Foreskin melanocyte (primary cell): ENCODE measurements at places on chromosomes 1 and 21.

- peak; percentile 42 for DNase-seq
These were observed 283.1 kb downstream of the LMX1A start for GRCh38 chr1:165073185-165074007.

DNA sequence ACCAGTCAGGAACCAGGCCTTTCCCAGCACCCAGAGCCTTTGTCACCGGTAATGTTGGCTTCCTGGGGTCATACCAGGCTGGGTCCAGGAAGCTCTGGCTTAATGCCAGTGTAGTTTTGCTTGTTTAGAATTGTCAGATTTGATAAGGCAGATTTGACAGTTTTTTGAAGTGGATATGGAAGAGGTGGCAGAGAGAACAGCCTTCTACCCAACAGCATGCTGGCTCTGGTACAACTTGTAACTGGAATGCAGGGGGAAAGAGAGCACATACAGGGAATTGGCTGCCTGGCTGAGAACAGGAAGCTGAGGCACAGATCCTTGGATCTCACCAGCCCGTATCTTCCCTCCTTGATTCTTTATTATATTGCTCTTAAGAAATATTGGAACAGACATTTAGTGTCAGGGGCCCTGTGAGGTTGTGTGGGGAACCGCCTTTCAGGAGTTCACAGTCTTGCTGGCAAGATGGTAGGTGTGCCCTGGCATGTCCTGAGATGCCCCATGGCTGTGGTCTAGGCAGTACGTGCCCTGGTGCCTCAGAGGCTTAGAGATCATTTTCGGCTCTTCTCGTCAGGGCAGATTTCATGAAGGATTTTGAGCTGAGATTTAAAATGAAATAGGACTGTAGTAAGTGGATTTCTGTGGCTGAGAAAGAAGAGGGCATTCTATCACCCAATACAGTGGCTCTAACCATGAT, 227.0 kb downstream of the PBX1 start:
- no peak for DNase-seq

DNA sequence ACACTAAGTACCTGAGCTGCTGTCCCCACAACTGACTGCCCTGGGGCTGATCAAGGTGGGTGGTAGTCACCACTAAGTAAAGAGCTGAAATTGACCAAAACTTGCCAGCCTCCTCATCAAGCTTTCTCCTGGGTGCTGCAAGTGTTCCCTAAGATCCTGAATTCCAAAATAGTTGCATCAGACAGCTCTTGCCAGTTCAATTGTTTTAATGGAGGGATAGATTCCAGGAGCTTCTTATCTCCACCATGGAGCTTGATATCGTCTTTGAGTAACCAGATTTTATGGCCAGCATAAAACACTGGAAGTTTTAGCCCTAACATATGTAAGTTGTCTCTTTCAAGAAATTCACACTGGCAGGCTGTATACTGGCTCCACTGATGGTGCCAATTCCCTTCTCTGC, 90.3 kb downstream of the NID1 start:
- no peak for DNase-seq

DNA sequence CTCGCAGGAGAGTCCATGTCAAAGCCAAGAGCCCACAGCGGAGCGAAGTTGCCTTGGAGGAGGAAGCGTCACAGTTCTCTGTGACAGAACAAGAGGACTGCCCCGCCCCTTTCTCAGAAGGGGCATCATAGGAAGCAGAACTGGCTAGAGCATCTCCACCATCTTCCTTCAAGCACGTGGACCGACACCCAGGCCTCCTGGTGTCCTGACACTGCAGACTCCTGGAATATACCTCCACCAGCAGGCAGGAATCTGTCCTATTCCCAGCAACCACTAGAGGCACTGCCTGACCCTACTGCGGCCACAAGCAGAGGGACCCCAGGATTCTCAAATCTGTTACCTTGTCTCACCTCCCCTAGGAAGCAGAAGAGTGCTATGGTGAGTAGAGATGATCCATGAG, 37.8 kb downstream of the GPA33 start:
- no peak for DNase-seq

GRCh38 chr21:39633770-39634181, 21.0 kb downstream of the B3GALT5 start:
- DNase-seq = no peak

- no peak for DNase-seq
These were observed 87.3 kb downstream of the KCNJ6 start for GRCh38 chr21:37828991-37829390.

DNA sequence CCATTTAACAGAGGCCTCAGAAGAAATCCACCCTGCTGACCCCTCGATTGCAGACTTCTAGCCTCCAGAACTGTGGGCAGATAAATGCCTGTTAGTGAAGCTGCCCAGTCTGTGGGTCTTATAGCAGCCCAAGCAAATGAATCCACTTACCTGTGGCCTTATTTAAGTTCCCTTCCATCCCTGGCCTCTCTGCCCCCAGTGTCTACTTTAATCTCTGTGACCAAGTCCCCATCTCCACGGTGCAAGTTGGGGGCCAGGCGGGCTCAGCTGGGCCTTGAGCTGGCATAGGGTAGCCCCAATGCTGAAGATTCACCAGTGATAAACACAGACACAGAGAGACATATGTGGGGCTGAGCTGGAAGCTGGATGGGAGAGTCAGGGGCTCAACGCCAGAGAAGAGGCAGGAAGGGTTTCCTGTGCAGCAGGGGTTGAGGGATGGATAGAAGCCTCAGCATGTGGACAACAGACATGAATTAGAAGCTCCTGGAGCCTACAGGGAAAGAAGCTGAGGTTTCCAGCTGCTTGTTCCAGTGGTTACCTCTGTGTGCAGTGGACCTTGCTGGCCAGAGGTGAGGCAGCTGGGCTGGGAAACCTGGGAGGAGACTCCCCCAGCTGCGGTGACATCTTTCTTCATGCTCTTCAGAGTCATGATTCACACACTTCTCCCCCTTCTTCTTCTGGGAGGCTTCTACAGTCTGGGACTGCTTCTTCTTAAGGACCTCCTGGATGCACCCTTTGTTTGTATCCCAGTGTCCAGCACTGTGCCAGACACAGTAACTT, 13.4 kb upstream of the B3GALT5 start:
- DNase-seq = no peak

- DNase-seq = peak; percentile 92
These were observed 38.7 kb downstream of the VTCN1 start for GRCh38 chr1:117171900-117172511.

DNA sequence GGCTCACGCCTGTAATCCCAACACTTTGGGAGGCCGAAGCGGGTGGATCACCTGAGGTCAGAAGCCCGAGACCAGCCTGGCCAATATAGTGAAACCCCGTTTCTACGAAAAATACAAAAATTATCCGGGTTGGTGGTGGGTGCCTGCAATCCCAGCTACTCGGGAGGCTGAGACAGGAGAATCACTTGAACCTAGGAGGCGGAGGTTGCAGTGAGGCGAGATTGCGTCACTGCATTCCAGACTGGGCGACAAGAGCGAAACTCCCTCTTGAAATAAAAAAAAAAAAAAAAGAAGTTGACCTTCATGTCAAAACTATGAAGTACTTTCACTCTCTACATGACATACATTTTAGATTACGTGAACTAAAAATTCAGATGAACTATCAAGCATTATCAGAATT, 153.7 kb downstream of the COL11A1 start:
- no peak for DNase-seq

DNA sequence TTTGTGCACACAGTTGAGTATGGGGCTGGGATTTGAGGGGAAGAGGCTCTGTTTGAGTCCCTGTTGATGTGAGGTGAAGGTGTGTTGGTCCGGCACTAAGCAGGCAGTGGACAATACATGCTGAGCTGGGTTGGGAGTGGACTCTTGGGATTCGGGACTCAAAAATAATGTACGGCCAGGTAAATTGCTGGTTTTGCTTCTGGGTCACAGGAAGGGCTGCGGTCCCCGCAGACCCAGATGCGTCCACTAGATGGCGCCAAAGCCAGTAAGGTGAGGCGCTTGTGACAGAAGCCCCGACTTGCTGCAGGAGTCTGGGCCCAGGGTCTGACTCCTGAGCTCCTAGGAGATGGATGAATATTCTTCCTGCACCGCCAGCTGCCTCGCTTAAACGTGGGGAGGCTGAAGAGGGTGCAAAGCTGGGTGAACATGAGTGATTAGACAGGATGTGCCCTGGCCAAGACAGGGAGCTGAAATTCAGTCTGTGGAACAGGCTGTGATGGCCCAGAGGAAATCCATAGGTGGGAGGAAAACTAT, 61.4 kb downstream of the ACBD3 start:
- no peak for DNase-seq

DNA sequence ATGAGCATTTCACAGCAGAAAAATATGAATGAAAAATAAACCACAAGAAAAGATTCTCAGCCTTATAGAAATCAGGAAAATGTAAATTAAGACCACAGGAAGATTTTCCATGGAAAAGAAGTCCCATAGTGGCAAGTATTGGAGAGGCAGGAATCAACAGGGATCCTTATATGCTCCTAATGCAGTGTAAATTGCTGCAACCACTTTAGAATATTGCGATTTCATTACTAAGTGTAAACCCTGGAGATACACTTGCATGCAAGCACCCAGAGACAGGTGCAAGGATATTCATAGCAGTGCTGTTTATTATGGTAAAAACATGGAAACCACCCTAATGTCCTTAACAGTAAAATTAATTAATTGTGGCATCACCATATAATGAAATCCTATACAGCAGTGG, 10.6 kb upstream of the LRP8 start:
- DNase-seq = no peak

GRCh38 chr21:41653243-41653953, 113.5 kb downstream of the RIPK4 start:
- DNase-seq = no peak

DNA sequence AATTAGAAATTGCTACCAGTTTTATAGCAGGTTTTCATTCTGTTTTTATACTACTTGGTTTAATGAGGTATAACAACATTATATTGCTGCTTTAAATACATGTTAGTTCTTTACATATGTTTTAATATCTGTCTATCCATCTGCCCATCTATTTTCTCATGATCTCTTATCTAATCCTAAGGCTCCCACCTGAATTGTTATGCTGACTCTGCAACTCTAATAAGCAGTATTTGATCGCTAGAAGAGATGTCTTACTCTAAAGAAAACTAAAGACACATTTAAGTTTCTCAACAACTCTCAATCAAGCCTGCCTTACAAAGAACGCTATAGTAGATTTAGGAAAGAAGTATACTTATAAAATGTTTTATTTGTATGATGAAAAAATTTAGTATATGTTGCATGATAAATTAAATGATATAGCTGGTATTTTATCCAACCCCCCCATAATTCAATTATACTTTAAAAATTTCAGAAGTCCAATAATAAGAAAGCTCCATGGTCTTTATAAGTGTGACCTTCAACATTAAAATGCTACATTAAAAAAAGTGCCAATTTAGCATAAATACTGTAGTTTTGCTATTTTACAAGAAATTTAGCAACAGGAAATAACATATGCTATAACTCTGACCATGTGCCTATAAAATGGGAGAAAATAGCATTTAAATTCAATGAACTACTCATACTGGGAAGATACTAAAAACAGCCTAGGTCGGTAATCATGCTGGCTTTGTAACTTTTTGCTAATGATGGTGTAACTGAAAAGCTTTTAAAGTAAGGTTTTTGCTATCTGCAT, 180.3 kb downstream of the NEGR1 start:
- DNase-seq = no peak

- no peak for DNase-seq
These were observed 749 bp upstream of the LRIG2 start for GRCh38 chr1:113072141-113072756.

- DNase-seq = no peak
These were observed 8.5 kb downstream of the SH3BGRL3 start for GRCh38 chr1:26288311-26288941.

- no peak for DNase-seq
These were observed 473.3 kb downstream of the NEGR1 start for GRCh38 chr1:71809085-71809484.

- DNase-seq = no peak
These were observed 36.9 kb downstream of the ZMYM4 start for GRCh38 chr1:35305383-35305782.

- DNase-seq = no peak
These were observed 12.5 kb downstream of the CDC7 start for GRCh38 chr1:91513160-91513559.

DNA sequence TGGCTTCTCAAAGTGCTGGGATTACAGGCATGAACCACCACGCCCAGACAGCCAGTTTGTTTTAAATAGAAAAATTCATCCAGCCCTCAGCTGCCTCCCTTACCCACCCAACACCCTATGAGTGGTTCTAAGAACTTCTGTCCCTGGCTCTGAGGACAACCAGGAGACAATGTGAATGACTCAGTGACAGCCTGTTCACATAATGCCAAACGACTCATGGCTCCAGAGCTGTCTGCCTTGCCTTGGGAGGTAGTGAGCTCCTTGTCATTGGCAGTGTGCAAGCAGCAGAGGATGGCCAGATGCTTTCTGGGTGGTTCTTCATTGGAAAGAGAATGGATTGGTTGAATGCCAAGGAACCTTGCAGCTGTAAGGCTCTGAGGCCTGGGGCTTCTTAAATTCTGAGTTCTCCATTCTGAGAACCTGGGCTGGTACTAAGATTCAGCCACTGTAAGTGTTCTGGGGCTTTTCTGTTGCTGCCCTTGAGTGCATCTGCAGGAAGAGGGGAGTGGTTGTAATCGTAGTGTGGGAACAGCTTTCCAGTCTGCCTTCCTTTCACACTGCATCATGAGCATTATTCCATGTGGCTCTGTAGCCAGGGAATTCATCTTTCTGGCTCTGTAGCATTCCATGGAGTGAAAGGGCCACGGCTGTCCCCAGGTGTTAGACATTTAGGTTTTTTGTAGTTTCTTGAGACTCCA, 5.8 kb downstream of the SERINC2 start:
- DNase-seq = no peak

- DNase-seq = no peak
These were observed 14.4 kb upstream of the DEPDC1 start for GRCh38 chr1:68511254-68511653.

DNA sequence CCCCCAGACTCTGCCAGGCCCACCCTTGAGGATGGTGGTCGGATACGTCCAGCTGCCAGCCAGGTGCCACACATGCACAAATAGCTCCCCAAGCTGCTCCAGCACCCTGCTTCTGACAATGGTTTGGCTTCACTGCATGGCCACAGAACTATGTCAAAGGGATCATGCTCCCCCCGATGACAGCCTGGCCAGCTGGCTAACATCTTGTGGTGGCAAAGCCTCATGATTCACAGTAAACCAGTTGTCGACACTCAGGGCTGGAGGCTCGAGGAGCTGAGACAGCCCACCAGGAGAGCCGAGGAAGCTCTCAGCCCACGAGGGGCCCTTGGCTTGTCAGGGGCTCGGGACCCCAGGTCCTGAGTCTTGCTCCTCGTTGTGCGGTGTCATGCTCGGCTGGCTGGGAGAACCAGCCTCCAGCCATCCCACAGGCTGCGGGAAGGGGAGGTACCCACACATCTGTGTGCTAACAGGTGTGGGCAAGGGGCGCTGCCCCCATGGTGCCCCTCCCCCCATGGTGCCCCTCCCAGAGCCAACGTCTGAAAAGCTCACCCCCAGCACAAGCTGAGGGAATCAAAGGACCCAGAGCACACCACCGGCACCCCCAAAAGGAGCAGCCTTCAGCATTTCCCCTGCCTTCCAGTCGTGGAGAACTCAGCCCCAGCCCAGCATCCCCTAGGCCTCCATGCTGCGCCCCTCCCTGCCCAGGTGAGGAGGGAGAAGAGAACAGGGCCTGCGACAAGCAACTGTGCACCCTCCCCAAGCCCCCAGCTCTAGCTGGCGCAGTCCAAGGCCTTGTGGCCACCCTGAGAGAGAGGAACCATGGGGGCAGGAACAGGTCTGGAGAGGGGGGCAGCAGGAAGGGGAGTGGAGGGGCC, 41.2 kb downstream of the KIF21B start:
- no peak for DNase-seq

- DNase-seq = no peak
These were observed 12.5 kb downstream of the CHML start for GRCh38 chr1:241627453-241628259.
